ENCODE measurements at places on chromosomes 3 and 15. TPM values are rescaled to one million over a fixed set of nuclear protein-coding genes. Genes with fewer than 3 reads are reported as not detected.

GPR15 gene
- not detected for total RNA-seq

AP3B2 gene
- total RNA-seq = under 0.01 TPM

XXYLT1 gene
- 29.0 TPM for total RNA-seq

HRH1 gene
- total RNA-seq = 9.6 TPM

LRRN1 gene
- total RNA-seq = under 0.01 TPM

ALPK3 gene
- 3.3 TPM for total RNA-seq

SNURF gene
- total RNA-seq = 14.7 TPM
